ENCODE measurements at places on chromosomes 16 and 17.

DNA sequence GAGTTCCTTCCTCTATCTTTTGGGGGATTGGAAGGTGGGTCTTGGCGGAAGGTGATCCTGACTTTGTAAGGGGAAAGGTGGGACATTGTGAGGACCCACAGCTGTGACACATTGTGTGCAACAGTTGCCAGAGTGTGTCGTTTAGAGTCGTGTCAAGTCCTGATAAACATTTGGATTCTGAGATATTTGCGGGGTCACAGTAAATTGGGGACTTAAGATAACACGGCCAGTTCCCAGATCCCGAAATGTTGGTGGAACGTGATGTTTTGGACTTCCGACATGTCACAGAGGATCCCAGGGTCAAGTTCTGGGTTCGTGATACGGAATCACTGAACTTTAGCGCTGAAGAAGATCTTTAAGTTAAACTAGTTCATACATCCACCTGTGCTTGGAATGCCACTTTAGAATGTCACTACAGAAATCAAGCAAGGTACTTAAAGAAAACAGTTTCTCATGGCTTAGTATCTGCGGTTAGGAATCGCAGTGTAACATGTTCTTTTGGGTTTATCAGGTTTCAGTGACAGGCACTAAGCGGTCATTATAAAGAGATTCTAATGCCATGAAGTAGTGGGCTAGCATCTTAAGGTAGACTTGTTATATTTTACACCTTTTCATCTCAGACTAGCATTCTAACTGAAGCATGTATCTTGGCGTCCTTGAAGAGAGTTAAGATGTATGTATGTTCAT is 815 bp downstream of the ATAD5 start:
- DNase-seq: no peak
- peak overlapping the region; percentile 52 for H3K27ac ChIP-seq
- peaks cover 6% of the 10 kb centered on the region for H3K4me1 ChIP-seq
- H3K36me3 ChIP-seq: peaks cover 39% of the 10 kb centered on the region
- no peaks in the 10 kb centered on the region for H3K27me3 ChIP-seq

- H3K4me1 ChIP-seq: no peaks in the 10 kb centered on the region
- H3K27ac ChIP-seq: no peak overlapping the region
- no peak for DNase-seq
- no peaks in the 10 kb centered on the region for H3K27me3 ChIP-seq
These were observed 274.2 kb upstream of the SOX9 start for GRCh38 chr17:71846561-71847110.

DNA sequence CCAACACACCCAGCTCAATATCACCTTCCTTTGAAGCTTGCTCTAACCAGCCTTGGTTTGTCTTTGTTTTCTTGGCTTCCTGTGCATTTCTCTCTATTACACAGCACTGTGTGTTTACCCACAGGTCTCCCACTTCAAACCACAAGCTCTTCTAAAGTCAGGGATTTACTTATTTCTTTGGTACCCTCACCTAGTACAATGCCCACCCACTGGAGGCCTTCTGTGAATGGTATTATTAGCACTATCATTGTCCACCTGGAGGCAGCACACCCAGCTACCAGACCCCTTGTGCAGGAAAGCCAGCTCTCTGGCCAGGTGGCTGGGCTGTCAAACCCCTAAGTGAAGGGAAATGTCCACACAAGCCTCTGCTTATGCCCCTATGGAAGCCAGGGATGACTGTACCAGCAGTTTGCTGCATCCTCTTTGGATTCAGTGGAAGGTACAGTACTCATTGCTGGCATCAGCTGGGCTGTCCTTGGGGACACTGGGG is 9.4 kb upstream of the TOP2A start:
- DNase-seq: no peak
- no peaks in the 10 kb centered on the region for H3K36me3 ChIP-seq
- no peaks in the 10 kb centered on the region for H3K4me1 ChIP-seq
- H3K27ac ChIP-seq: no peak overlapping the region
- no peaks in the 10 kb centered on the region for H3K27me3 ChIP-seq
- no peak overlapping the region for H3K4me3 ChIP-seq

DNA sequence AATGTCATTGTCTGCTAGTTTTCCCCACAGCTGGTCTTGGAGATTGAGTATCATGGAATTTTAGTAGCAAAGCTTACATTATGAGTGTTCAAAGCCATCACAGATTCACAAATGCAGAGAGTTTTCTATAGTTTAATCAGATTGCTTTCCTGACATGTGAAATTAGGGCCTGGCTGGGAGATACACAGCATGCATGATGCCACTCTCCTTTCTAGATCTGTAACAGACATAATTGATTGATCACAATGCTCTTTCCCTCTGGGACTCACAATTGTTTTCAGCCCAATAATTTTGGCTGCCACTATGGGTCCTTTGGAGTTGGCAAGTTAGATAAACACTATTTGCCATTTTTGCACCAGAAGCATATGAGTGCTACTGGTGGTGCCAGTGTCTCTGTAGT is 132.5 kb downstream of the SPACA3 start:
- no peak overlapping the region for H3K27ac ChIP-seq
- H3K27me3 ChIP-seq: no peaks in the 10 kb centered on the region
- no peak overlapping the region for H3K4me3 ChIP-seq
- H3K4me1 ChIP-seq: peaks cover 33% of the 10 kb centered on the region

DNA sequence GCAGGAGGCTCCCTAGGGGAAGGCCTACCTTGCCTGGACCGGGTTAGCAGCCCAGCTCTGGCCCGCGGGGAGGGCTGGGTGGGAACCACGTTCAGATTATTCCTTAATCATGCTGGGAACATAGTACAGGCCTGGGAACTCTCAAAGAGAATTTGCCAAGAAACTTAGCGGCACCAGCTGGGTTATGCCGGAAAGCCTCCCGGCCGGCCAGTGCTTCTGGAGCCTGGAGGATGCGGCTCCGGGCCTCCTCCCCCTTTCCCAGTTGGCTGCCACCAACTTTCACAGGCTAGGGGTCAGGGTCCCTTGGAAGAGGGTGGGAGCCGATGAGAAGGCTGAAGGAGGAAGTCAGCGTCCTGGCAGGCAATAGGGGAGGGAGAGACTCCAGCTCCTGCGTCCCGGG is 10.8 kb downstream of the NGFR start:
- no peaks in the 10 kb centered on the region for H3K36me3 ChIP-seq
- no peaks in the 10 kb centered on the region for H3K27me3 ChIP-seq
- DNase-seq: no peak
- H3K27ac ChIP-seq: no peak overlapping the region
- peaks cover 41% of the 10 kb centered on the region for H3K4me1 ChIP-seq

- H3K27me3 ChIP-seq: peaks cover 9% of the 10 kb centered on the region
- no peak overlapping the region for H3K27ac ChIP-seq
- H3K4me3 ChIP-seq: no peak overlapping the region
- H3K36me3 ChIP-seq: no peaks in the 10 kb centered on the region
These were observed 10.1 kb downstream of the GSG1L start for GRCh38 chr16:28053461-28053860.

DNA sequence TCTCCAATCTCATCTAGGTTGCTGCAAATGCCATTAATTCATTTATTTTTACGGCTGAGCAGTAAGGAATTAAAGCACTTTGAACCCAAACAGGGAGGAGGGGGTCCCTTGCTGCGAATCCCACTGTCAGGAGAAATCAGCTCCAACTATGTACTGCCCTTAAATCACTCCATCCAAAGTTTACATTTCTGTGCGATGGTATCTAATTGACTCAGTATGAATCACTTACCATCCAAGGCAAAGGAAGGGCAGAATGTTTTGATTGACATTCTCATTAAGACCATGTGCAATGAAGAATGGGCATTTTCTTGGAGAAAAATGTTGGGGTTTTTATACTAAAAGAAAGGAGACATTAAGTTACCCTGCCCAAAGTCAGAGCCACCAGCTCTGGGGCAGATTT is 47.7 kb upstream of the XYLT1 start:
- H3K27me3 ChIP-seq: no peaks in the 10 kb centered on the region
- H3K36me3 ChIP-seq: no peaks in the 10 kb centered on the region
- peaks cover 37% of the 10 kb centered on the region for H3K4me1 ChIP-seq
- H3K27ac ChIP-seq: peak overlapping the region; percentile 98
- DNase-seq: no peak

- H3K27ac ChIP-seq: no peak overlapping the region
- no peak for DNase-seq
- H3K36me3 ChIP-seq: peaks cover 21% of the 10 kb centered on the region
These were observed 5.9 kb downstream of the UBALD2 start for GRCh38 chr17:76270770-76271668.

DNA sequence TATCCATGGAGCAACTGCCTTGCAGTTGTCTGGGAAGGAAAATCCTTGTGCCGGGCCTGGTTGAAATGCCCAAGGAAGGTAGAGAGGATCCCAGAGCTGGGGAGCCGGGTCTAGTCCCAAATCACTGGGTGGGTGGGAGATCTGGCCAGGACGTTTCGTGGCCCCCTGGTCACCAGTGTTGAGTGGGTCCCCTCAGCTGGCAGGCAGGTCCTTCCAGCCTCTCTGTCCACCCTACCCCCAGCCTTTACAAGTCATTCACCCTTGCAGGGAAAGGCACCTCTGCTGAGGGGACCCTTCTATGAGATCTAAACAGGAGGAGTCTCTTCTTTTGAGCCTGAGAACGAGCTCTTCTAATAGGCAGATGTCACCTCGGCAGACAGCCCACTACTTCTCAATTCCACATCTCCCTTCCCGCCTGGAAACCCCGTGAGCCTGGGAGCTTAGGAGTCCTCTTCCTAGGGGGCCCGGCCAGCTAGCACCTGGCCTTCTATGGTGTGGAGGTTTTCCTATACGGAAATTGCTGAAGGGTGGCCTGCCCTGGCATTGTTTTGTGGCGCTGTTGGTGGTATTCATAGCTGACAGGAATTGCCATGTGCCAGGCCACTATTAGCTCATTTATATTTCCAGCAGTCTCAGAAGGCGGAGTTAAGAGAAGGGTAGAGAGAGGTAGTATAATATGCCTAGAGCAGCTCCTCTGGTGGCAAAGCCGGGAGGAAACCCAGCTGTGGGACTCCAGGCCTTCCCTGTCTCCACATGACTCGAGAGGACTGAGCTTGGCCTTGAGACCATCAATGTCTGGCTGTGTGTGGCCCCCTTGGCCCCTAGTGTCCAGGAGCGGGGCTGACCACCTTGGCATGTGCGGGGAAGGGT is 13.3 kb downstream of the MPRIP start:
- H3K4me3 ChIP-seq: no peak overlapping the region
- H3K27me3 ChIP-seq: no peaks in the 10 kb centered on the region
- no peak for DNase-seq
- peaks cover 33% of the 10 kb centered on the region for H3K4me1 ChIP-seq
- peaks cover 40% of the 10 kb centered on the region for H3K36me3 ChIP-seq

- no peak overlapping the region for H3K27ac ChIP-seq
- DNase-seq: peak; percentile 58
- H3K4me1 ChIP-seq: no peaks in the 10 kb centered on the region
- no peaks in the 10 kb centered on the region for H3K27me3 ChIP-seq
- no peaks in the 10 kb centered on the region for H3K36me3 ChIP-seq
These were observed 11.4 kb upstream of the KREMEN2 start for GRCh38 chr16:2952679-2953078.

DNA sequence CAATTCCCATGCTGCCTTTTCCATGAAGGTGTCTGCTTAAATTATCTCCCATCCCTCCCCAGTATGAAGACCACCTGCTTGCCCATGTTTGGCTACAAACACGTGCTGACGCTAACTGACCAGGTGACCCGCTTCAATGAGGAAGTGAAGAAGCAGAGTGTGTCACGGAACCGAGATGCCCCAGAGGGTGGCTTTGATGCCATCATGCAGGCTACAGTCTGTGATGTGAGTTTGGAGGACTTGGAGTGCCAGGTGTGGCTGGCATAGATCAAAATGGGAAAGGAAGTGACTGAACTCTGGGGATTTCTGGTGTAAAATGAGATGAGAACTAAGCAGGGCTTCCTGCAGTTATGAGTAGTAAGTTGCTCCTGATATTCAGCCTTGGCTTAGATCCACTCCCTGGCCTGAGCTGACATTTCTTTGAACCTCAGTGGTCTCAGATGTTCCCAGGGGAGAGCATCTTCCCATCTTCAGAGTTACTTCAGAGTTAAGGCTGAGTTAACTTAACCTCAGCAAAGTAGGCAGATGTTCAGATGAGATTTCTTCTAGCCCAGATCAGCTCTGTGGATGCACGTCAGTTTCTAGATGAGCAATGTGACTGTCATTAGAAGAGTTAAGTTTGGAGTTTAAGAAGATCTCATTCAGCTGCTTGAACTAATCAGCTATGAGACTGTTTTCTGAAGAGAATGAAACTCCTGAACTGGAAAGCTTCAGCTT is 32.7 kb downstream of the ITGB3 start:
- H3K4me3 ChIP-seq: no peak overlapping the region
- H3K36me3 ChIP-seq: no peaks in the 10 kb centered on the region
- H3K4me1 ChIP-seq: no peaks in the 10 kb centered on the region
- H3K27ac ChIP-seq: no peak overlapping the region
- no peaks in the 10 kb centered on the region for H3K27me3 ChIP-seq
- no peak for DNase-seq

DNA sequence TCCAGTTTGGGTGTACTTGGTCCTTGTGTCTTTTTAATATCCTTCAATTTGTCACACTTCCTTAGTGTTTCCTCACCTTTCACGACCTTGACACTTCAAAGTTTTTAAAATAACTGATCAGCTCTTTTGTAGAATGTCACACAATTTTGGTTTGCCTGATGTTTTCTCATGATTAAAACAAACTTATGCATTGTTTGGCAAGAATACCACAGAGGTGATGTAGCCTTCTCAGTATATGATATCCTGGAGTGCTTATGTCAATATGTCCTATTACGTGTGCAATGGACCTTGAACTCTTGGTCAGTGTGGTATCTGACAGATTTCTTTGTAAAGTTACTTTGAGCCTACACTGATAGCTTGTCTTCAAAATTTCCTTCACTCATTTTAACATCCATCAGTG is 297.4 kb downstream of the CNTNAP4 start:
- no peak overlapping the region for H3K27ac ChIP-seq
- H3K4me3 ChIP-seq: no peak overlapping the region
- peaks cover 6% of the 10 kb centered on the region for H3K27me3 ChIP-seq
- DNase-seq: no peak
- H3K36me3 ChIP-seq: no peaks in the 10 kb centered on the region

All from RWPE2 (cell line).